Activated naive CD8-positive, alpha-beta T cell treated with anti-CD3 and anti-CD28 coated beads, Interleukin-2, amount 50 U/mL, for 16 hours (primary cell): ENCODE measurements at places on chromosomes 2 and 18.

DNA sequence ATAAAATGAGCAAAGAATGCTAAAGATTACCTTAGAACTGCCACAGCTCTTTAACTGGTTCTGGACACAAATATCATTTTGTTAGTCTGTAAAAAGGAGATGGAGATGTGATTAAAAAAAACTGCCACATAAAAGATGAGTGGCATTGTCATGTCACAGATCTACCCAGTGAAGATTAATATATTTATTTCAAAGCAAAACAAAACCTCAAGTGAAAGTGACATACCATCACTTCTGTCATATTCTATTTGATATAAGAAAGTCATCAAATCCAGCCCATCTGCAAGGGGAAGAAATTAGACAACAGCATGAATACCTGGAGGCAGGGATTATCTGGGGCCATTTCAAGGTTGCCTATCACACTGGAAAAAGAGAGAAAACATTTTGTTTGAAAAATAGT, 417.6 kb upstream of the LRRTM4 start:
- no peak for DNase-seq

DNA sequence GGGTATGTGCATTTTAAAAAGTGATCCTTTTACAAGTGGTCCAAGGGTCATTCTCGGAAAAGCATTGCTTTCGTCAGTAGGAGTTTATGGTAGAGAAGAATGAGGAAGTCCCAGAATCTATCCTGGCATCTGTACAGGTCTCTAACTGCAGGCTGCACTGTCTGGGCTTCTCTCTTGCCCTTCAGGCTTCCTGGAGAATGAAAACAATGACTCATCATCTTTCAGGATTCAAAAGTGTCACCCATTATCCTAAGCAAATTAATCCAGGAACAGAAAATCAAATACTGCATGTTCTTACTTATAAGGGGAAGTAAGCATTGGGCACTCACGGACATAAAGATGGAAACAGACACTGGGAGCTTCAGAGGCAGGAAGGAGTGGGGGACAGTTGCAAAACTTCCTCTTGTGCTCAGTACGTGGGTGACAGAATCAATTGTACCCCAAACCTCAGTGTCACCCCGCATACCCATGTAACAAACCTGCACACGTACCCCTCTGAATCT, 60.2 kb upstream of the TXNDC2 start:
- DNase-seq, result no peak

DNA sequence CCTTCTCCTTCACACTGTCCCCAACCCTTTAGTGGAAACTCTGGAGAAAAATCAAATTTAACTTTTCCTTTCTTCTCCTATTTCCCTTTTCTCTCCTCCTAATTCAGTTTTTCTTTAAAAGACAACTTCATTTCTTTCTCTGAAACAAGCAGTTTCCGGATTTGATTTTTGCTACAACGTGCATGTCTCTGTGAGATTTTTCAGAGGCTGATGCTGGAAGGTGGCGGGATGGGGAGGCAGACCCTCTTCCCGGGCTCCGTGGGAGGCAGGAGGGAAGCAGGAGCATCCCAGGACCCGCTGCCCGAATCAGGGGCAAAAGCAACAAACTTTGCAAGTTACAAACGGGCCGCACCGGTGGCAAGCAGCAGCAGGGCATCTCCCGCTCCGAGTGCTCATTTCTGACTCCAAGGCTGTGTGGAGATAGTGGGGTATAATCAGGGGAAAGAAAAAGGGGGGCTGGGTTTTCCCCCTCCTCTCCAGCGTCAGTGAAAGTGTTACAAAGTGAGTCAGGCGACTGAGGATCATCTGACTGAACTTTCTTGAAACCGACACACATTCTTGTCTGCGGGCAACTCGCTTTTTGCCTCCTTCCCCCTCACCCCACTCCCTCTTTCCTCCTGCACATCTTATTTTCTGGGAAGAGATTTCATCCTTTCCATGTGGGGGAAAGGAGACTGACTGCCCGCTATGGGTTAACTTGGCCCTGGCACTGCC, 6.4 kb downstream of the ZEB2 start:
- no peak for DNase-seq

DNA sequence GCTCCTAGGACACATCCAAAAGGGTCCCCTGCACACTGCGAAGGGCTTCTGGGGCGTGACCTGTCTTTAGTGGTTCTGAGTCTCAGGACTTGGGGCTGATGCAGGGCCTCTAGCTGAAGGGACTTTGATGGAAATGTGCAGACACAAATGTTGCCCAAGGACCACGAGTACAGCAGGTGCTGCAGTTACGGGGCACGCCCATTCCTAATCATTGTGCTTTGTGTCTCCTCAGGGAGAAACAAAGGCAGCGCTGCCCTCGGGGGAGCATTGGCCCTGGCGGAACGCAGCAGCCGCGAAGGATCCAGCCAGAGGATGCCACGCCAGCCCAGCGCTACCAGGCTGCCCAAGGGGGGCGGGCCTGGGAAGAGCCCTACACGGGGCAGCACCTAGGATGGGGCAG, 8.0 kb downstream of the TUBA3E start:
- no peak for DNase-seq

- no peak for DNase-seq
These were observed 230.4 kb upstream of the SPRED2 start for GRCh38 chr2:65662654-65663432.

DNA sequence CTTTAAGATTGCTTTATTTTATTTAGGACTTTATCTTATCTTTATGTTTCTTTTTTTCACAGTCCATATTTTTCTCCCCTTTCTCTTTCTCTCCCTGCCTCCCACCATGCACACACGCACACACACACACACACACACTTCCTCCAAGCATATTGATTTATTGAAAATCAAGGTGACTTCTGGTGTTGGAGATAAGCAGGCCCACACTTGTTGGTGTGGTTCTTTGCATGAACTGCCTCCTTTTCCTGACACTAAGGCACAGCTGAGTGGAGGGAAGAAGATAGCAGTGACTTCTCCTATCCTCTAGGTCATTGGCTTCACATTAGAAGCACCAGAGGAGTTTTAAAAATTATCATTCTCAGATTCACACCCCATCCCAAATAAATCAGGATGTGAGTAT, 18.0 kb downstream of the TBR1 start:
- DNase-seq, result no peak
